ENCODE measurements at places on chromosomes 12 and 14.

- DNase-seq: peak; percentile 34
Measured at GRCh38 chr12:121465921-121466793, 66.2 kb downstream of the RNF34 start.

- no peak for DNase-seq
Measured at GRCh38 chr14:23396781-23397407, 11.2 kb downstream of the MYH6 start.

DNA sequence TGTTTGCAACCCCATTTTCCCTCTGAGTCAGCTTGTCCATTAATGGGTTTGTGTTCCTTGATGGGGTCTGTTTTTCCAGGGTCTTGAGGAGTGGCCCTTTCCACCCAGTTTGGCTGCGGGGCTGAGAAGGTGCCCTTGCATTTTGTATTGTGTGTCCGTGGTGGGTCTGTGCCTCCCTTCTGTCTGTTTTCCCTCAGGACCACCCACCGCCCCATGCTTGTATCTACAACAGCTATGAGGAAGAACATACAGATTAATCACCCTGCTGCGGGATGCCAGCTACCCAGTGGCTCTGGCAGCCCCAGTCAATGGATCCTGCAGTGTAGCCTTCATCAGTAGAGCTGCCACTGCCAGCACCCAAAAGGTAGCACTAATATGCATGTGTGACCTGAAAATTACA lies 235.7 kb downstream of the CACNA1C start:
- DNase-seq: no peak

GRCh38 chr14:76293923-76294322 lies 82.0 kb upstream of the ESRRB start:
- no peak for DNase-seq

- DNase-seq: no peak
Measured at GRCh38 chr12:57886542-57886941, 40.0 kb upstream of the CTDSP2 start.

- DNase-seq: no peak
Measured at GRCh38 chr12:16282978-16283377, 5.5 kb upstream of the SLC15A5 start.

- peak; percentile 51 for DNase-seq
Measured at GRCh38 chr12:26614011-26614616, 218.9 kb downstream of the ITPR2 start.

- no peak for DNase-seq
Measured at GRCh38 chr12:124393831-124394230, 98.9 kb downstream of the RFLNA start.

DNA sequence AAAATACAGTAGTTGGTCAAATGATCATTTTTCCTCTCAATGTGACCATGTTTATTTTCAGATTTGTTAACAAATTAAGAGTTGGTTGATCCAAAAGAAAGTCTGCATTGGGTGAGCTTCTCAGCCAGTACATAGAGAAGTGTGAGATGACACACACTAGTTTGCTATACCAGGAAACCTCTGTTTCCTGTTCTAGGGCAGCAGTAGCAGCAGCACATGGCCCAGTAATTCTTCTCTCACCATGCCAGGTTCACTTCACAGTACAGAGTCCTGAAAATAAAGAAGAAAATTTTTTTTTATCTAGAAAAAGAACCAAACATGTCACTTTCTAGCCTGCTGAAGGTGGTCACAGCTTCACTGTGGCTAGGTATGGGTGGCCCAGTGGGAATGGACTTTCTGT lies 250.2 kb upstream of the OR4E1 start:
- peak; percentile 47 for DNase-seq

DNA sequence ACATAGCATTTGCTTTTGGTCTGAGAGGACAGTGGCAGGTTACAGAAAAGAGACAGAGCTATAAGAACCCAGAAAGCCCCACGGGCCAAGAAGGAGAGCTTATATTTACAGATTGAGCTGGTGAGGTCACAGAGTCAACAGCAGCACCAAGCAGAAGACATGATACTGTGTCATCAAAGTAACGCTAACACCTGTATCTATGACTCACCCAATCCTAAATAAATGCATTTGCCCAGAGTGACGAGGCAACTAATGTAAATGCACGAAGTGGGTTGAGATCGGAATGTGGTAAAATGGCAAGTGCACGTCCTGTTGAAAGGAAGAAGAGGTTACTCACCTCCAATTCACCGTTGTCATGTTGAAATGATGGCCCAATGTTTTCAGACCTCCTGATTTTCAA lies 6.7 kb upstream of the CD163L1 start:
- no peak for DNase-seq

GRCh38 chr12:43285159-43285598 lies 266.8 kb downstream of the ADAMTS20 start:
- DNase-seq: no peak

DNA sequence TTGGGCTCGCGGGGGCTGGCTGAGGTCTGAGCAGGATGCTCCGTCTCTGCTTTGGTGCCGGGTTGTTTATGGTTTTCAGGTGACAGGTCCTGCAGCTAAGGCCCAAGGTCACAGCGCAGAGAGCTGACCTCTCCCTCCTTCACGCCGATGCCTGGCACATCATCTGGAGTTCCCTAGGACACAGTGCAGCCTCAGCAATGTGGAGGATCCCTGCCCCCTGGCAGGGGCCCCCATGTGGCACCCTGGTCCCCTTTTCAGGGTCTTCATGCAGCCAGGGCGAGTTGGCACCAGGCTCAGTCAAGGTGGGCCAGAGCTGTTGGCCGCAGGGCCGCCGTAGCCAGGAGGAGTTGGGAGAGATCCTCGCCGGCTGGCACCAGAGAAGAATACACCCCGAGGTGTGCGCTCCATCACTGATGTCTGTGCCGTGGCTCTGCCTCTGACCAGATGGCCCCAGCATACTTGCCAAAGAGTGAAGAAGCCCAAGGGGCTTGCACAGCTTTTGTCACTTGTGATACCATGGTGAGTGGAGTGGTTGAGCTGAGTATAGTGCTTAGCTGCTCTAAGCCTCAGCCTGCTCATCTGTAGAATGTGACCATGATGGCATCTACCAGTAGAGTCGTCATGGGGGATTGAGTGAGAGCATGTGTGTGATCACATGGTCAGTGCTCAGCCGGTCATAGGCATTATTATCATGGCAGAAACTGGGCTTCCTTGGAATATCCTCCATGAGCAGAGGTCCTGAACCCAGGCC lies 11.0 kb downstream of the TPCN1 start:
- DNase-seq: no peak

DNA sequence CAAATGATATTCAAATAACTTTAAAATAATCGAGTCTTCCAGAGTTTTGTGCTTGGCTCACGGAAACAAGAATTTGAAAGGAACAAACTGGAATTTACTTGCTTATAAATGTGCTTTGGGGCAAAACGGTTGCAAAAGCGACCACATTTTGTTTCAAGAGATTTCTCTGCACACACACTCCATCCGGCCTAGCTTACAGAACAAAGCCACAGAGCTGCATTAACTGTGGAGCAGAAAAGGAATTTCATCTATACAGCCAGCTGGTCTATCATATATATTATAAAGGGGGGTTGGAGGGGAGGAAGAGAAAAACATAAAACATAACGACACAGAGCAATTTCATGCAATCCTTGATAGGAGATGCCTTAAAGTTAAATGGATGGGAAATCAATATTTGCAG lies 153.0 kb downstream of the MYRFL start:
- DNase-seq: no peak

DNA sequence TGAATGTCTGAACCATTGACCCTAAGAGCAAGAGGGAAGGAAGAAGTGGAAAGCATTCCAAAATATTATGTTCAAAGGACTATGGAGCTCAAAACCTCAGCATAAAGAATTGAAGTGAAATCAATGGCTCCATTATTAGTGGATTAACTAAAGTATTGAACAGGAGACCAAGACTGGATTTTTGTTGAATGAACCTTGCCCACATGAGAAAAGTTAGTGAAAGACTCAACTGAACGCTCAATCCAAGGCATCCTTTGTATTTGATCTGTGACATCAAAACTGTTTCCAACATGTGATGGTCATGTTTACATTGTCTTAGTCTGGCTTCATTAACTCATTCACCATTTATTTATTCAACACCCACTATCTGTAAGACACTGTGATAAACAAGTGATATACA lies 161.0 kb downstream of the CNTN1 start:
- no peak for DNase-seq
